ENCODE measurements at places on chromosomes 1 and 21. TPM values are rescaled to one million over a fixed set of nuclear protein-coding genes. Genes with fewer than 3 reads are reported as not detected.

Gene TFAP2E
- 0.09 TPM for total RNA-seq

Gene SLC37A1
- total RNA-seq = 7.2 TPM

Gene TRIM17
- not detected for total RNA-seq

Gene HSPB7
- 0.42 TPM for total RNA-seq

Gene DCDC2B
- not detected for total RNA-seq

Gene SPATA1
- total RNA-seq = 0.33 TPM

Gene OR2T1
- total RNA-seq = not detected

Gene C4BPA
- total RNA-seq = 1,492 TPM

Data from liver (tissue), 10 donors.